Stimulated activated CD4-positive, alpha-beta T cell treated with anti-CD3 and anti-CD28 coated beads, TNF-alpha, amount 100 ng/mL, for 24 hours (primary cell): ENCODE measurements at places on chromosomes 16 and 17.

DNA sequence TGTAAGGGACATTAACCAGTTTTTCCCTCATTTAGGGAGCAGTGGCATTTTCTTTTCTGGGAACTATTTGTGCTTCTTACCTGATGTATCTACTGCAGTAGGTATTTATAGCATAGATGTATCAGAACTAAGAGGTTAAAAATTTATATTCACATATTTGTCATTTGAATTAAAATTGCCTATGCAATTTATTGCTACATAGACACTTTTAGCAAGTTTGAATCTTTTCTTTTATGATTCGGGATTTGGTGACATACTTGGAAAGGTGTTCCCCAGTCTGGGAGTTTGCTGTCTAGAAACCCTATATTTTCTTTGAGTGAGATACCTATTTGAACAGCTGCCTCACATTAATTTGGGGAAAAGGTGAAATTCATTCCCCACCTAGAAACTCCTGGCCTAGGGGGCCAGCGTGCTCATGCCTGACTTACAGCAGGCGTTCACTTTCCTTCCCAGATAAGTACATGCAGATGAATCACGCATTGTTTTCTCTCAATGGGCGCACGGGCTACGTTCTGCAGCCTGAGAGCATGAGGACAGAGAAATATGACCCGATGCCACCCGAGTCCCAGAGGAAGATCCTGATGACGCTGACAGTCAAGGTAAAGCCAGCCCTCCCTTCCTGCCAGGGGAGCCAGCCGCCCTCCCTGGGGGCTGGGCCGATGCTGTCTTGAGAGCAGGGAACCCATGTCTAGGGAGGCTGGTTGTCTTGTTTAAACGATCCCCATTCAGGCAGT lies 73.8 kb downstream of the SDR42E1 start:
- DNase-seq, result no peak

DNA sequence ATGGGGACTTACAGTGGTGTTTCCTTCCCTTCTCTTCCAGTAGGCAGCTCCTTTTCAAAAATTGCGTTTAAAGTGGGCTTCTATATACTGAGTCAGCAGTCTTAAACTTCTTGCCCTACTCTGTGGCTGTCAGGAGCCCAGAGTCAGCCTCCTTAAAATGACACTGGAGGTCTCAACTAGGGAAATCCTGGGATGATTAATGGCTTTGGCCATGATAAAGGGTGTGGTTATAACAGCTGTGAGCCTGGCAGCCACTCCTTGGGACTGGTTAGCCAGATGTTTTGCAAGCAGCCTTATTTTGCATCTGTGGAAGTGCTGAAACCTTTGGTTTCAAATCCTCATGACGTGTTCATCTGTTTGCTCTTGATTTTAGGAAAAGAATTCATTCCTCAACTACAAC lies 25.0 kb downstream of the TAC4 start:
- no peak for DNase-seq

DNA sequence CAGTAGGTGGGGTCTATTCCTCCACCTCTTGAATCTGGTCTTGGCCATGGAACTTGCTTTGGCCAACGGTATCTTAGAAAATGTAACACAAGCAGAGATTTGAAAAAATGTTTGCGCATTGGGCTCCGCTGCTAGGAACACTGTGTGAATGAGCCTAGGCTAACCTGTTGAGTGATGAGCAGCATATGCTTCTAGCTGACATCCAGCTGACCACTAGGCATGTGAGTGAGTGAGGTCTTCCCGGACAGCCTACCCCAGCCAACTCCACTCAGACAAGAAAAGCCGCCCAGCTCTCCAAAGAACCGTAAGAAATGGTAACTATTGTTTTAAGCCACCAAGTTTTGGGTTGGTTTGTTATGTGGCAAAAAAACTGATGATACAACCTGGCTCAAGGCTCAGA lies 31.4 kb upstream of the BCO1 start:
- no peak for DNase-seq

GRCh38 chr17:55717898-55718735 lies 4.5 kb downstream of the TMEM100 start:
- peak; percentile 63 for DNase-seq

DNA sequence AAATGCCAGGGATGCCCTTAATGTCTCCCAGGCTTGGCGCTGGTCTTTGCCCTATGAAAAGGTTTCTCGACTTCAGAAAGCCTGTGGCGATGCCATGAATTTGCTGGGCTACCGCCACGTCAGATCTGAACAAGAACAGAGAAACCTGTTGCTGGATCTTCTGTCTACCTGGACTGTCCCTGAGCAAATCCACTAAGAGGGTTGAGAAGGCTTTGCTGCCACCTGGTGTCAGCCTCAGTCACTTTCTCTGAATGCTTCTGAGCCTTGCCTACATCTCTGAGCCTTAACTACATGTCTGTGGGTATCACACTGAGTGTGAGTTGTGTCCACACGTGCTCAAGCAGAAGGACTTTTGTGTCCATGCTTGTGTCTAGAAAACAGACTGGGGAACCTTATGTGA lies 11.4 kb downstream of the CHST4 start:
- DNase-seq, result no peak

DNA sequence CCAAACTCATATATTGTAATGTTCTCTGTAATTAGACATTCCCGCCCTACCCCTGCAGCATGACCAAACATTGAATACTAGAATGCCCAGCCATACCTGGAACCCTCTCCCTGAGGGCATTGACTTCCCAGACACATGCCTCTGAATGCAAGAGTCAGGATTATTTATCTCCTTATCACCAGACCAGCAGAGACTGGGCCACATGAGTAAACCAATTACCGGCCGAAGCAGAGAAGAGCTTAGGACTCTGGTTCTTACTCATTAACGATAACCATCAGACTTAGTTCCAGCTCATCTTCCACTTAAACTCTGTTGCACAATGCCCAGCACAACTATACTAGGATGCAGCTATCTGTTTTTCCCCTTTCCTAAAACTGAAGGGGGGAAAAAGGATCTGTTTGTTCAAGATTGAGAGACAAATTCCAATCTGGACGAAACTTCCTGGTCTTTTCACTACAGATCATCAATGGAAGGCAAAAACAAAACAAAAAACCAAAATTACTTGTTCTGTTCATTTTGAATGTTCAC lies 88.2 kb upstream of the CORO6 start:
- no peak for DNase-seq

- DNase-seq, result no peak
Observed at GRCh38 chr16:87017371-87018012, 299.7 kb downstream of the C16orf95 start.

- no peak for DNase-seq
Observed at GRCh38 chr16:78396046-78396445, 296.6 kb downstream of the WWOX start.
